ENCODE measurements at places on chromosomes 5 and 9.

GRCh38 chr5:168372356-168372946 is 81.0 kb downstream of the WWC1 start:
- DNase-seq = no peak

DNA sequence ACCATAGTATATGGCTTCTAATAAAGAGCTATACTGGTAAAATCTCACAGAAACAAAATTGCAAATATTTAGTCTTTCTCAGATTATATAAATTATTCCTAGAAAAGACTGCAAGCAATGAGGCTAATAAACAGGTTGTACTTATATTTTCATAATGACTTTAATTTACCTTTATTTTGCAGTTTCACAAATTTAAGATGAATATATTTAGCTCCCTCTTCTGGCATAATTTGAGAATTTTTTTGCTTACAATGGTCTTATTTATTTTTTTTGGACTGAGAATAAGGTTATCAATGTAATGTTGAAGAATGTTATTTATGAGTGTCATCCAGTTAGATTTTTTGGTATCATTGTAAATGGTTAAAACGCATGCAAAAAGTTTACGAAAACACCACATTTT is 56.7 kb downstream of the PIK3R1 start:
- no peak for DNase-seq

DNA sequence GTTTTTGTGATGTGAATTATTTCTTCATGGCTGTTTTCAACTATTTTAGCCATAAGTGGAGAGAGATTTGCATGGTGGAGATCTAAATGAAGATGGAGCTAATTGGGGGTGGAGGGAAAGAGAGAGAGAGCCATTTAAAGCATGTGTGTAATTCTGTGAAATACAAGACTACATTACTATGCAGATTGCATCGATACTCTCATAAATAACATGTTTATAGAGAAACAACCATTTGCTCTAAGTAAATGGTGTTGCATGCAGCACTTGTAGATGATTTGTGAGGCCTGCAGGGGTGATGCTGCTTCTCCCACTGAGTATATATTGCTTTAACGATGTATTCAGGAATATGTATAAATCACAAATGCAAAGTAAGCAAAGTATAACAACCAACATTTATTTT is 270.2 kb upstream of the RIOK2 start:
- DNase-seq = peak; percentile 43

DNA sequence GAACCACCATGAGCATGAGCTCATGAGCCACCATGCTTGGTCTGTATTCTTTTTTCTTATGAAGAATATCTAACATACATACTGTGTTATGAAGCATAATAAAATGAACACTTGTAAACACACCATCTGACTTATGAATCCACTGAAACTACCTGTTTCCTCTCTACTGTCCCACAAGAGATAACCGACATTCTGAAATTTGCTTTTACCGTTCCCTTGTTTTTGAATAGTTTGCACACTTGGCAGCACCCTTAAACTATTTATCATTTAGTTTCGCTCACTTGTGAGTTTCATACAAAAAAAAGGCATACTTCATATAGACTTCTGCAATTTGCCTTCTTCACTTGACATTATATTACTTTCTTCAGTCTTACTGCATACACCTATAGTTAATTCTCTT is 8.9 kb downstream of the LARS1 start:
- DNase-seq = no peak

DNA sequence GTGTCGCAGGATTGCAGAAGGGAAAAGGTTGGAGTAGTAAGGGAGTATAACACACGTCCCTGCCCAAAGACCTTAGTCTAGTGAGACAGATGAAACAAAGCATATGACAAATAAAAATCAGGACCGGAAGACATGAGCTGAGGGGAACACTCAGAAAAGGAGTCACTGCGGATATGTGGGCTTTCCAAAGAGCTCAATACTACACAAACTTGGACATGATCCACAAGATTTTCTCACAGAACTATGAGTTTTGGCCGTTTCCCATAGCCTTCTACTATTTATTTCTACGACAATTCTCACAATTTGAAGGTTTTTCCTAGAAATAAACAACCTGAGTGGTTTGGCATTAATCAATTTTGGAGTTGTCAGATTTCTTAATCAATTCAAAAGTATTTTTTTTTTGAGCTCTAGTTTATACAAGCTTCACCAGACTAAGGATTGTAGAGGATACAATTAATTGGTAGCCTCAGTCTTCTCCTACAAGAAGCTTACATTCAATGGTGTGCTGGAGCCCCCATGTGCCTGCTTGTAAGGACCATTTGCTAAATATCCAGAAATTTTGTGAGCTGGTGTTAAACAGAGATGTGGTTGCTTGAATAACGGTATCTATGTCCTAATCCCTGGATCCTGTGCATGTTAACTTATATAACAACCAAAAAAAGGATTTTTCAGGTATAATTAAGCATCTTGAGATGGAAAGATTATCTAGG is 91.4 kb downstream of the ADAMTS12 start:
- DNase-seq = no peak

DNA sequence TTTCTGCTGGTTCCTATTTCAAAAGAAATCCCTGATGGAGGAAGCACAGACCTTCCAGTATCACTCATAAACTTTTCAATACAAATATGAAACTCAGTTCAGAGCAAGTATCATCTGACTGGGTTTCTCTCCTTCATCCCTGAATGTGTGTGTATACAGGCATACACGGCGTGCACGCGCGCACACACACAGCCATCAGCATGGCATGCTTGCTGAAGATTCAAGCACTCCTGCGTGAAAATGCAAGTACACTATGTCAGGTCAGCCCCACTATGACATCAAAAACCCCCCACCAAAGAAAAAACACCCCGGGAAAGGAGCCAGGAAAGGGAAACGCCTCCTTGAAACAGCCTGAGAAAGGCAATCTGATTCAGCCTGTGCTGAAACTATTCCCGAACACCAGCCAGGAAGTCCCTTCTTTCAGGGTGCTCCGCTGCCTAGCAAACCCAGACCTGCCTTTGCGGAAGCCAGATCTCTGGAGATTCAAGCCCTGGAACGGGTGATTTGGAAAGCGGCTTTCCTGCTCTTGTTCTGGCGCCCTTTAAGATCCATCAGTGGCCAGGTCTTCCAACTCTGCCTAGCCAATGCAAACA is 831 bp downstream of the KLHL3 start:
- DNase-seq = no peak

DNA sequence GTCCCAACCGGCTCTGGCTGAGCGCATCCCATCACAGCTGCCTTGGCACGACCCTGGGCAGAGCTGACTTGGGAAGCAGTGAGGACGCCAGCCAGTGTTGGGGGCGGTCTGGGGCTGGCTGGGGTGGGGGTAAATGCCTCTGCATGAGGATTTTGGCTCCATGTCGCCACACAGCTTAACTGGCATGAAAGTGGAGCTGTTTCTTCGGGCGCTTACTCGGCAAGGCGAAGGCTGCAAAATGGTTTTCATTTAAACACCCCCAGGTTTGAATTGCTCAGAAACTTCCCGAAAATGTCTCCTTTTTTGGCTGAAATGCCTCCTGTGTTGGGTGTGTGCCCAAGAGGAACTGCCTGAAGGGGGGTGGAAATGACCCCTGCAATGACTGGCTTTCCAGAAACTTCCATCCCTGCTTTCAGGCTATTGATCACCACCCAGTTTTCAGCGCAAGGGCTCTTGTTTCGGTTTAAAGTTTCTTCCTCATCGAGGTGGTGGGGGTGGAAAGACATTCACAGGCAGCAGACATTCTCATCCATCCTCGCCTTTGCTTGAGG is 38.3 kb downstream of the PTGES start:
- DNase-seq = no peak

DNA sequence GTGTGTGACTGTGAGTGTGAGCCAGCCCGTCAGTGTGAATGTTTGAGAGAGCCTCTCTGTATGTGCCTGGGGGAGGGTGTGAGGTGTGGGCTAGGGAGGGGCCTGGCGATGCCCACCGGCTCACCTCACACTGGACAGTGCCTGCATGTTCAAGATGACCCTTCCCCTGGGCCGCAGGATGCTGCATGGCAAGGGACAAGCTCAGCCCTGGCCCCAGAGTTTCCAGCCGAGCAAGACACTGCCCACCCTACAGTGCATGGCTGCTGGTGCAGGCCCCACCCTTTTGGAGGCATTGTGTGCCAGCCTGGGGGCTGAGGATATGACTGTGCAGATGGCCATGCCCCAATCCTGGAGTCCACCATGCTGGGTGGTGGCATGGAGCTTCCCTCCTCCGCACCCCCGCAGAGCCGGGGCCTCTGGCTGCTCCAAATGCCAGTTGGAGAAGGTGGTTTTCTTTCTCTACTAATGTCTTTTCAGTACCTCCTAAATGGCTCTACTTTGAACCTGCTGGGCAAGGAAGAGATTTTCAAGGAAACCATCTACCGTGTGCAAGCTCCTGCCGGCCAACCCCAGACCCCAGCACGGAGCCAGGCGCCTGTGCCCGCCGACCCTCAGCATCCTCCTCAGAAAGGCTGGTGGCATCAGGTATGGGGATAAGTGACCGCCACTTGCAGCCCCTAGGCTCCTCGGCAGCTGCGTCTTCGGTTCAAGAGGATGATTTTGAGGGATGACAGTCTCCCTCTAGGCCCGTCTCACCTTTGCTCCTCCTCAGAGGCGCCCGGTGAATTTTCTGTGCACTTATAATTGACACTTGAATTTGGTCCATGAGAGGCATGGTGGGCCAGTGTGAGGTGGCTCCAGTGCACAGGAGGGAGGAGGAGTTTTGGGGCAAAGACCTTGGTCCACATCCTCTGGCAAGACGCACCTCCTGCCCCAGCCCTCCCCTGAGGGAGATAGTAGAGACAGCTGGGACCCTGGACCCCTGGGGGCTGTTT is 27.7 kb downstream of the FGD3 start:
- DNase-seq = no peak

- DNase-seq = no peak
Observed at GRCh38 chr9:112326194-112326593, 7.2 kb downstream of the PTBP3 start.

GRCh38 chr5:138716456-138716924 is 36.7 kb upstream of the CTNNA1 start:
- DNase-seq = no peak

- DNase-seq = no peak
Observed at GRCh38 chr9:6567140-6567591, 78.4 kb downstream of the GLDC start.

DNA sequence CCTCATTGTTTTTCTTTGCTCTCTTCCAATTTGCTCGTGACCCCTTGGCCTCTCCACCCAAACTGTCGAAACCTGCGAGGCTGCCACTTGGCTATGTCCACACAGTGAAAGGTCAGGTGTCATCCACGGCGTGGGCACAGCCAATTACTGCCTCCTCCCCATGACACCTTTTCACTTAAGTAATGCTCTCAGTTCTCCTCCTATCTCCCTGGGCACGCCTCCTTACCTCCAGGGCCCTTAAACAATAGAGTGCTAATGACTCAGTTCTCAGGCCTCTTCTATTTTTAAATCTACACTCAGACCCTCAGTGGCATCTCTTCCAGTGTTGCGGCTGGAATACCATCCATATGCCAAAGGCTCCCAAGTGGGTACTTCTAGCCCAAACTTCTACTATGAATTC is 256.8 kb downstream of the ROR2 start:
- DNase-seq = no peak

DNA sequence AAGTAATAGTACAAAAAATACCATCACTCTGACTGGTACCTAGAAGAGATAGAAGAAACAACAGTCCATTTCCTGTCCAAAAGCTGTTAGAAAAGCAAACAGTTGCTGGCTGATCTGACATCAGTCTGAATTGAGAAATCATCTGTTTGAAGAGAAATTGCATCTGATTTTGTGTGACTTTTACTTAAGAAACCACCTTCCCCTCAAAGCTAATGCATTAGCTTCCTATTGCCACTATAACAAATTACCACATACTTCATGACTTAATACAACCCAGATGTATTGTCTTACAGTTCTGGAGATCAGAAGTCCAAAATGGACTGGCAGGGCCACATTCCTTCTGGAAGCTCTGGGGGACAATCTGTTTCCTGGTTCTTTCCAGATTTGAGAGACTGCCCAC is 385.9 kb upstream of the TLE4 start:
- no peak for DNase-seq

DNA sequence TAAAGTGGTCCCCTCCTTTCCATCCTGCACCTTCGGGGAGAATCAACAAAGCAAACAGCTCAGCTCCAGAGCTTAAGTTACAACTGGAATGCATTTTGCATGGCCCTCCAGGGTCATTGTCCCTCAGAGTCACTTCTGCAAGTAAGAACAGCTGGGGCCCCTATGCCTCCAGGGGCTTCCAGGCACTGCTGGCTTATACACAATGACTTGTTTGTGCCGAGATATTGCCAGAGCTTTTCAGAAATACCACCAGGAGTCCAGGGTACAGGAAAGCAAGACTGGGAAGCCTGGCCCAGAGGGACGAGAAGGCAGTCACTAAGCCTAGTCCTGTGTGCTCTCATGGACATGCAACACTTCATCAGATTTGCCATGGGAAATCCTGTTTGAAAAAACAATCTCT is 11.3 kb downstream of the FRMD3 start:
- no peak for DNase-seq

DNA sequence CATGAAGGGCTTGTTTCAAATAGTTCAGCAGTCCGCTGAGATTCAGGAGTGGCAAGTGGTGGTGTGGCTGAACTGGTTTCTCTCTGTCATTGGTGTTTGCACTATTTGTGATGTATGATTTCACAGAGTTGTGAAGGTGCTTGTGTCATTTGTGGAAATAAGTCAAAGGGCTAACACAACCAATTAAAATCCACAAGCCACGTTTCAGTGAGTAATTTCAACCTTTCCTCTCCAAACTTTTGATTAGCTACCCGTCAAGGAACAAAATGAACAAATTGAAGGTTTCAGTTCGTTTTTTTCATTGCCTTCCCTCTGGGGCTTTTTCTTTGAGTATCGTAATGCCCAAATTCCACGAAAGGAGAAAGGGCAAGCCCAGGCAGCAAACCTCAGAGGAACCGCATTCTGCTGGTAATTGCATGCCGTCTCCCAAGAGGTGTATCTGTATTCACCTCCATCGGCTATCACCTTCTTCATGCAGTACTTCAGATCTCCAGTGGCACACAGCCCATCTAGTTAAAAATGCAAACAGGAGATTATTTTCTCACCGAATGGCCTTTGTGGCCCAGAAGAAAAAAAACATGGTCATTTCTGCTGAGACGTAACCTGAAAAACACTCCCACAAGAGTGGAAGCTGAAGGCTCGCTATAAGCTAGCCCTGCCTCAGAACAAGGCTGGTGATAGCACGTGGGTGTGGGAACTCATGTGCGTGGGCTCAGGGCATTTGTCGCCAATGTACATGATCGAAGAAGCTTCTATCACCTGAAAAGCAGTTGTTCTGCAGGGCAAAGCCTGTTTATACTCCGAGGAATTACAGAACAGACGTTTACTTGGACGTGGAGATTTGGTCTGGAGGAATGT is 197.1 kb downstream of the NR3C1 start:
- DNase-seq = no peak

GRCh38 chr5:127820910-127821553 is 117.8 kb downstream of the CCDC192 start:
- no peak for DNase-seq

DNA sequence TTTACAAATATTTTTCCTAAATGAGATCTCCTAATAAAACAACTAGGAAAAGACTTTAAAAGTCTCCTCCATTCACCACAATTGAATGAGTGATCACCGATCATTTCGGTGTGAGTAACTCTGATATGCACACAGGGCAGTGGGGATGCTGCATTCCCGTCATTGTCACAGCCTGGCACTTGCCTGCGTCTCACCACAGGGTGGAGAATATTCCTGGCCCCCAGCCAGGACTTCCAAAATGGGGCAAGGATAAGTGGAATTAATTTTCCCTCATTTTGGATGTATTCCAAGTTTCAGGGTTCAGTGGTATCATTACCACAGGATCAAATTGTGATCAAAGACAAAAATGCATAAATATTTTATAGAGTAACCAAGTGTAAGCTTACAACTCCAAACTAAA is 107.1 kb downstream of the CTNND2 start:
- no peak for DNase-seq

Measured in HAP-1 (cell line).